ENCODE measurements at places on chromosomes 5 and 9. TPM values are rescaled to one million over a fixed set of nuclear protein-coding genes. Genes with fewer than 3 reads are reported as not detected.
A peak's percentile ranks its signal among the peaks of the same experiment; 100 is the strongest.

Gene SMIM27
- polyA plus RNA-seq, result 16.4 TPM

Gene PITX1
- polyA plus RNA-seq, result 0.40 TPM

DNA sequence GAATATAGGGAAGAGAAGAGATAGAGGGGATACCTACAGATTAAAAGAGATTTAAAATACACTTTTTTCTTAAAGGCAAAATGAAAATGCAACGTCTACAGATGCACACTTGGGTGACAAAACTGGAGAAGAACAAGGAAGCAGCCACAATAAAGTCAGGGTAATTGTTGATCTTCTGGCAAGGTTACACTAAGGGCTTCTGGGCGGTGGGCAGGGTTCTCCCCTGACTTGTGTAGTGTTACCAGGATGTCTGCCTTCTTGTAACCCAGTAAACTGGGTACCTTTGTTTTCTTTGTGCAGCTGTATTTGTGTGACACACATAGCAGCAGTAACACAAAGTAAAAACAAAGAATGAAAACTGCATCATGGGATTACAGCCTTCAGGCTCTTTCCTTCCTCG, 37.8 kb downstream of the EPB41L4B start:
- H3K27ac ChIP-seq, result no peak overlapping the region
- H3K36me3 ChIP-seq, result no peaks in the 10 kb centered on the region
- no peak overlapping the region for H3K4me3 ChIP-seq
- H3K27me3 ChIP-seq, result no peaks in the 10 kb centered on the region

Gene OLFML2A
- polyA plus RNA-seq, result 1.7 TPM

Gene GPR151
- not detected for polyA plus RNA-seq

- no peak overlapping the region for H3K4me3 ChIP-seq
- H3K27ac ChIP-seq, result no peak overlapping the region
- H3K36me3 ChIP-seq, result no peaks in the 10 kb centered on the region
- DNase-seq, result no peak
- H3K4me1 ChIP-seq, result no peaks in the 10 kb centered on the region
Measured at GRCh38 chr5:53488195-53488722, 7.8 kb downstream of the FST start.

DNA sequence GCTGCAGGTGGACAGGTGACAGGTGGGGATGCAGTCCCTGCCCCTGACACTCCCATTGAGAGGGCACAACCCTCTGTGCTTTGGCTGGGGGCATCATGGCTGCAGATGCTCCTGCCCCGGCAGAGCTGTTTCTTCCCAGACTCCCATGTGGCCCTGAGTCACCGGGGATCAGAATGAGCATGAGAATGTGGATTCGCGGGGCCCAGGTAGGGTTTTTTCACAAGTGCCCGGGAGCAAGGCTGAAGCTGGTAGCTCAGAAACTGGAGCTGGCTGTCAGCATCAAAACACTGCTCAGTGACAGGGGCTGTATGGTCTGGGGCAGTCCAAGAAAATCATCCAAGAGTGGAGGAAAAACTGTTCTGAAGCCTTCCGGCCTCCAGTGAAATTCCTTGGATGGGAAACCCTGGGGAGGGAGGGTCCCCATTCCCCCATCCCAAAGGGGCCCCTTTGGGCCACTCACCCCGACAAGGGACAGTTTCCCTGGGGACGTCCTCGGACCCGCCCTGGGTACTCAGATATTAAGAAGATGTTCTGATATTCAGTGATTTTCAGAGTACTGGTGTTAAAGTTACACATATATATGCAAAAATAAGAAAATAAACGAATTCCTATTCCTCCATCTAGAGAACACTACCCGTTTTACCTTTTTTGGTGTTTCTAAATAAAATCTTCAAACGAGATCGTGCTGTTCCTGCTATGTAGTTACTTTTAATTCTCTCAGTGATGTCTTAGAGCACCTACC, 120.1 kb upstream of the LPCAT1 start:
- no peak overlapping the region for H3K27ac ChIP-seq
- H3K4me3 ChIP-seq, result no peak overlapping the region
- no peak for DNase-seq
- no peaks in the 10 kb centered on the region for H3K4me1 ChIP-seq
- peaks cover 20% of the 10 kb centered on the region for H3K27me3 ChIP-seq

GRCh38 chr5:77635067-77635916, 3.2 kb downstream of the OTP start:
- no peak overlapping the region for H3K27ac ChIP-seq
- no peaks in the 10 kb centered on the region for H3K36me3 ChIP-seq
- peaks cover 10% of the 10 kb centered on the region for H3K4me1 ChIP-seq
- no peak for DNase-seq
- no peak overlapping the region for H3K4me3 ChIP-seq

DNA sequence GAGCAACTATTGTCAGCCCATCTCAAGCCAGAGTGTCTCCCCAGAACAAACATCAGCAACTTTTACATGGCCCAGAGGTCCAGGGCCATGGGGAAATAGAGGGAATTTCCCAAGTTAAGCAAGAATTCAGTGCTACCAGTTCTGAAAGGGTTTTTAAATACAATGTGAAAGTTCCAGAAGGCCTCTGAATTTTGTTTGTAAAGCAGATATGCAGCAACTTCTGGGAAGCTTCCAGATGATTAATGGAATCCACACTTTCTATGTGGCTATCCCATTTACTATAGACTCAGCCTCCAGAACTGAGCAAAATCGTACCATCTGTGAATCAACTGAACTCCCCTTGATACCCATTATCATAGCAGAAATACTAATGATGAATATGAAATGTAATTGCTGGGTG, 93.8 kb downstream of the FEM1C start:
- DNase-seq, result no peak
- no peaks in the 10 kb centered on the region for H3K27me3 ChIP-seq

DNA sequence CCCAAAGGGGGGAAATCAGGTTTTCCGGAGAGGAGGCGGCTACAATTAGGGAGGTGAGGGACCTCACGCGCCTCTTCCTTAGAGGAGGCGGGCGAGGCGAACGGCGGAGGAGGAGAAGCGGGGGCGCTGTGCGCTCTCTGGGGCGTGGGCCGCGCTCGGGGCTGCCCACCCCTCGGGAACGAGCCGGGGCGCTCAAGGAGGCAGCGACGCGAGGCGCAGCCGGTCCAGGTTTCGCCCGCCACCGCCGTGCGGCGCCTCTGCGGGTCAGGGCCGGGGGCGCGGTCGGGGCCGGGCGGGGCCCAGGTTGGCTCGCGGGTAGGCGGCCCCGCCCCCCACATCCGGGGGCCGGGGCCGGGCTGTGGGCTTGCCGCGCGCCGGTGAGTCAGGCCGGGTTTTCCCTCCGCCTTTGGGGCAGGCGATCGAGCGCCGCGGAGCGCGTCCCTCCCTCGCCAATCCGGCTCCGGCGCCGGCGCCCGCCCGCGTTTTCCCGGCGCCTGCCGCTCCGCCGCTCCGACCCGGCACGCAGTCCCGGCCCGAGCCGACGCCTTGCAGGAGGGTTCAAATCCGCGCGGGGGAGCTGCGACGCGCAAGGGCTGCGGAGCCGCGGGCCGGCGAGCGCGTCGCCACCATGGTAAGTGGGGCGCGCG, at the start of gene N4BP3:
N4BP3 (plus strand) TSS at position 392 of the 647 bp plus-strand sequence. CDS start 6,052 bp downstream, outside the sequence.
- H3K36me3 ChIP-seq, result no peaks in the 10 kb centered on the region
- H3K27me3 ChIP-seq, result peaks cover 16% of the 10 kb centered on the region
- peak; percentile 53 for DNase-seq
- no peak within 1 kb of the TSS for H3K27ac ChIP-seq
- H3K4me1 ChIP-seq, result peaks cover 10% of the 10 kb centered on the region

Gene TAF1L
- polyA plus RNA-seq, result 0.04 TPM

Gene SPAAR
- polyA plus RNA-seq, result 2.0 TPM

DNA sequence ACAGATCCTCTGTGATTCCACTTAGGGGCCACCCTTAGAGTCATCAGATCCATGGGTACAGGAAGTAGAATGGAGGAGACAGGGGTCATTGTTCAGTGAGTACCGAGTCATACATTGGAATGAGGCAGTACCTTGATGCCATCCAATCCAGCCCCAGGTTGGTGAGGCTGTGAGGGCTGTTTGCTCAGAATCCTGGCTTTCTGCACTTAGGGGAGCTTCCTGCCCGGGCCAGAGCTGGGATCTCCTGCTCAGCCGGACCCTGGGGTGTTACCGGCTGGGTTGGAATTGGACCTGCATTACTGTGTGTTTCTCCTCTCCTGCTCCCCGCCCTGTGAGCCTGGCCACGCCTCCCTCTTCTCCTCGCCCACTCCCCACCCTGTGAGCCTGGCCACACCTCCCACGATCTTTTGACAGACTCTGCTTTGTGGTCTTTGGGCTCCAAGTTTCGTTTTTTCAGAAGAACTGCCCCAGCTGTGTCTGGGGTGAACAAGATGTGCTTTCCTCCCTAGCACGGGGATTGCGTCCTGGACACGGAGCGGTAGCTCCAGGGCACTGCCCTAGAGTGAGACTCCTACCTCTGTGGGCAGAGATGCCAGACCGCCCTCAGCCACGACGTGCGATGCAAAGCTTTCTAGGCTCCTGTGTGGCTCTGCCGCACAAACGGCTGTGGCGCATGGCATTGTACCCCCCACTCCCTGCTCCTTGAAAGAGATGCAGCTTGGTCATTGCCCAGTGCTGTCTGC, 15.4 kb downstream of the TRAF2 start:
- H3K36me3 ChIP-seq, result peaks cover 24% of the 10 kb centered on the region
- no peak for DNase-seq
- H3K4me3 ChIP-seq, result no peak overlapping the region
- H3K27me3 ChIP-seq, result no peaks in the 10 kb centered on the region

Gene DEPDC1B
- polyA plus RNA-seq, result 0.44 TPM

Gene CPEB4
- polyA plus RNA-seq, result 34.4 TPM

All from adrenal gland (tissue), 19 donors.